Glutamatergic neuron (in vitro differentiated cells): ENCODE measurements at places on chromosomes 4 and X.

DNA sequence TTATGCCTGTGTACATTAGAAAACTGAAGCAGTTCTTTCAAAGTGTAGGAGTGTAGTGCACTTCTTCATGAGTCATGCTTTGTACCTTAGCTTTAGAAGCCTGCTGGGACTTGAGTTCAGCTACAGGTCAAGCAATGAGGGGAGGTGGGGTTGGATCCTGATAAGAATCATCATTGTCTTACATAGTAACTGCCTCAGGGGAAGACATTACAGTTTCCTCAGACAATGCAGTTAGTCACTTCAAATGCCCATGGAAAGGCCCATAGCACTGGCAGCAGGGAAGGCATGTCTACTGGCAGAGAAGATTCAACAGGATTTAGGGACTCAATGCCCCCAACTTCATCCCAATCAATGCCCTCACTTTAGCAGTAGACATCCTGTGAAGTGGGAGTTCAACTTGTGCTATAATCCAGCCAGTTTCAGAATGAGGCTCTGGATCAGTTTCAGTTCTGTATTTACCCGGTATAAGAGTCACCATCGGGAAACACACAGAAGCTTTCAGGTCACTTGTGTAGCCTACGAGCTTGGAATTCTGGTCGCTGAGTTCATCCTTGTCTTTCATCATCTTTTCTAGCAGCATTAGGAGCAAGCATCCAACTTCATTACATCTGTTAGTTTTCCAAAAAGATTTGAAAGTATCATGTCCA is 1216.5 kb downstream of the RAPGEF2 start:
- DNase-seq, result no peak

GRCh38 chr4:62015043-62015739 is 815.1 kb downstream of the ADGRL3 start:
- no peak for DNase-seq

DNA sequence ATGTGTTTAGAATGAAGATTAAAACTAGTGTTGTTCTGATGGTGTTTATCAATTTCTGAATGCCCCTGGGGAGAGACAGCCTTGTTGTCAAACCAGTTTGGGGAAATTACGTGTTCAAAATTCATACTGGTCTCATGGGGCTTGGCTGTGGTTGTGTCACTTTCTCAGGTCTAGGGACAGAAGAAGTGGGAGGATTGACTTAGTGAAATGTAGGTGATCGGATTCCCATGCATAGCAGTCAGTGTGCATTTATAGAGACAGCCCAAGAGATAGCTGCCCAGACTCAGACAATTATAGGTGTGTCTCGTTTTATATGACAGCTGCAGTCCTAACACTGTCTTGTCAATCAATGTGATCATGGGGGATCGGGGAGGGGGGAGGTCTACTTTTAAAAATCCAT is 94.4 kb upstream of the CLCN4 start:
- no peak for DNase-seq

- DNase-seq, result no peak
Measured at GRCh38 chrX:118963159-118963558, 11.3 kb upstream of the LONRF3 start.

- no peak for DNase-seq
Measured at GRCh38 chrX:110304371-110304770, 13.5 kb downstream of the AMMECR1 start.

- peak; percentile 15 for DNase-seq
Measured at GRCh38 chrX:57607295-57608187, 15.7 kb downstream of the ZXDB start.

- no peak for DNase-seq
Measured at GRCh38 chr4:98493296-98493695, 165.1 kb downstream of the TSPAN5 start.
